ENCODE measurements at places on chromosomes 2 and 18. TPM values are rescaled to one million over a fixed set of nuclear protein-coding genes. Genes with fewer than 3 reads are reported as not detected.
A peak's percentile ranks its signal among the peaks of the same experiment; 100 is the strongest.

DNA sequence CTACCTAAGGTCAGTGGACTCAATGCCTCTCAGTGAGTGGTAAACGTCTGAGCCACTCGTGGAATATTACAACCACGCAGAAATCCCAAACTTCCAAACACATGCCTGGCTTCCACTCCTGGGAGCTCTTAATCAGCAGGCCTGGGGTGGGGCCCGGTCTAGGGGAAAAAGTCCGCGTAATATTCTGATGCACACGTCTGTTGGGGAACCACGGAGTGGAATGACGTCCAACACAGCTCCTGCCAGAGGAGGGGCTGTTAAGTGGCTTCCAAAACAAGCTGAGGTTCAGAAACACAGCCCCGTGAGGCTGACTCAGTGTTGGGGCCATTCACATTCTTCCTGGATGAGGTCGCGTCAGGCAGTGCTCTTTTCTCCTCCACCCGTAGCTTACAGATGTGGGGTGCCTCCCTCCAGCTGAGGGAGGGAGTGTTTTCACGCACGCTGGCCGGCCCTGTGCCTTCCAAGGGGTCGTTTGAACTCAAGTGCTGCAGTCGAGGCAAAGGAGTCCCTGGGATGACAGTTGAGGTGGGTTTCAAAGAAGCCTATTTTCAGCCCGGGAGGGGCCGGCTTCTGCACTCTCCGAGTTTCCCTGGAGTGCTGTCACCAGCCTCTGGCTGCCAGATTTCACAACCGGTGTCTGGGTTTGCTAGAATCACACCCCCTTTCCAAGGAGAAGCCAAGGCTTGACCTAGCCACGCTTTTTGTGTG, 73.1 kb downstream of the ACKR3 start:
- no peaks in the 10 kb centered on the region for H3K4me1 ChIP-seq
- peak; percentile 62 for DNase-seq
- H3K36me3 ChIP-seq, result no peaks in the 10 kb centered on the region
- peak overlapping the region; percentile 69 for H3K27ac ChIP-seq
- no peak overlapping the region for H3K4me3 ChIP-seq

The NCOA1 gene
- total RNA-seq, result 48.3 TPM

The ZNF804A gene
- total RNA-seq, result 1.3 TPM

The ATP5MC3 gene
- 133 TPM for total RNA-seq

The PIEZO2 gene
- total RNA-seq, result 11.1 TPM

The CAPN14 gene
- 0.15 TPM for total RNA-seq

The RUFY4 gene
- total RNA-seq, result not detected

The FLACC1 gene
- 6.8 TPM for total RNA-seq

The NYAP2 gene
- total RNA-seq, result 1.1 TPM

The COL4A3 gene
- total RNA-seq, result 33.6 TPM

All from lower lobe of right lung (tissue), 2 donors.